Activated CD4-positive, alpha-beta T cell treated with anti-CD3 and anti-CD28 coated beads for 48 hours (primary cell): ENCODE measurements at places on chromosomes 3 and 15.

DNA sequence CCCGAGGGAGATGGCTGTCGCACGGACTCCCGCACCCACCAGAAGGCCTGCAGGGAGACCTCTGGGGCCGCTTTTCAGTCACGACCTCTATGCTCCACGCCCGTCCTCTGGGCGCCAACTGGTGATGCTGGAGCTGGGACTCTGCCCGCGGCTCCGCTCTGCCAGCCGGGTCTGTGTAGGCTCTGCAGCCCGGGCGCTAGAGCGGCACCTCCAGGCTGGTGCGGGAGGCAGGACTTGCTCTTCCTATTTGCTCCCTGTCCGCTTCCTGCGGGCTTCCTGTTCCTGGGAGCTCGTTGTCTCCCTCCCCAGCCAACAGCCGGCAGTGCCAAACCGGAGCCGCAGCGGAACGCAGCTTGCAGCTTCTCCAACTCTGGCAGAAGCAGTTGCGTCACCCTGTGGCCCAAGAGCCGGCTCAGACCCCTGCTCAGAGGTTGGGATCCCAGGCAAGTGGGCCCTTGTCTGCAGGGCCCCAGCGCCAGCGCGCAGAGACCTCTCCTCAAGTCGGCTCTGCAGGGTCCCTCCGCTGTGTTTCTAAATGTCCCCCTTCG, 285.9 kb downstream of the XXYLT1 start:
- no peak for DNase-seq

- DNase-seq, result no peak
Measured at GRCh38 chr3:133775309-133775708, 29.1 kb downstream of the TF start.

DNA sequence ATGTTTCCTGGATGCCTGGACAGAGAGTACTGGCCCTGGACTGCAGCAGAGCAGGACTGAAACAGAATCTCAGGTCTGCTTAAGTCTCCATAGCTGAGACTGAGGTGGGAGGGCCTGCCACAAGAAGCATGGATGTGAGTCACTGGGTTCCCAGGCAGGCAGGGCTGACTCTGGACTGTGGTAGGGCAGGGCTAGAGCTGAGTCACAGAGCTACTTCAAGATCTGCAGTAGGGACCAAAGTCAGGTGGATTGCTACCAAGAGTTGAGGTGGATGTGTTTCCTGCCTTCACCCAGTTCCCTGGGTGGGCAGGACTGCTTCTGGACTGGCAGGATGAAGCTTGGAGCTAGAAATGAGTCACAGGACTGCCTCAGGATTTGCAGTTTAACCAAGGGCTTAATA, 282.9 kb downstream of the AGBL1 start:
- peak; percentile 45 for DNase-seq

DNA sequence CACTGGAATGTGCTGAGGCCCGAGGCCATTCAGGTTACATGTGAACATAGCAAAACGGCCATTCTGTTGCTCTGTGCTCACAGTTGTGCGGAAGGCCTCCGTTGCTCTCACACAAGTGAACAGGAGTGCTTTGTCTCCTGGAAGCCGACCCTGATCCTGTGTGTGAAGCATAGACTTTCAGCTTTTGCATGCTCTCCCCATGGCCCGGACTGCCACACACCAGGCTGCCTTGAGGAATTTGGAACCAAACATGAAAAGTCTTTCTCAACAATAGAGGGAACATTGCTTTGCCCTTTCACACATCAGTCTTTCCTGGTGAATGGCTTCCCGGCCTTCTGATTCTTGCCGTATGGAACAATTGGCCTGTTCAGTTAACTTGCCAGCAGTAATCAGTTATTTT, 154.8 kb upstream of the LRIG1 start:
- DNase-seq, result no peak

GRCh38 chr3:143551761-143552160, 296.5 kb downstream of the SLC9A9 start:
- DNase-seq, result no peak

- DNase-seq, result no peak
Measured at GRCh38 chr15:26698555-26698954, 74.3 kb downstream of the GABRB3 start.
